ENCODE measurements at places on chromosomes 4 and X. TPM values are rescaled to one million over a fixed set of nuclear protein-coding genes. Genes with fewer than 3 reads are reported as not detected.

Gene CNGA2
- not detected for total RNA-seq

Gene CENPVL3
- not detected for total RNA-seq

GRCh38 chr4:99383399-99383798 is 30.9 kb upstream of the ADH1C start:
- no peak for DNase-seq

- DNase-seq = no peak
Observed at GRCh38 chr4:118981171-118981838, 92.7 kb downstream of the SYNPO2 start.

GRCh38 chrX:12378253-12378652 is 240.0 kb downstream of the FRMPD4 start:
- DNase-seq = no peak

- no peak for DNase-seq
Observed at GRCh38 chrX:69025802-69026301, 139.4 kb downstream of the PJA1 start.

- no peak for DNase-seq
Observed at GRCh38 chrX:18151649-18152048, 69.0 kb downstream of the BEND2 start.
